ENCODE measurements at places on chromosomes 1 and 21.

GRCh38 chr1:168498956-168499687 is 44.7 kb downstream of the XCL2 start:
- DNase-seq: no peak

- no peak for DNase-seq
Measured at GRCh38 chr1:187943606-187944403, 1115.1 kb downstream of the PLA2G4A start.

DNA sequence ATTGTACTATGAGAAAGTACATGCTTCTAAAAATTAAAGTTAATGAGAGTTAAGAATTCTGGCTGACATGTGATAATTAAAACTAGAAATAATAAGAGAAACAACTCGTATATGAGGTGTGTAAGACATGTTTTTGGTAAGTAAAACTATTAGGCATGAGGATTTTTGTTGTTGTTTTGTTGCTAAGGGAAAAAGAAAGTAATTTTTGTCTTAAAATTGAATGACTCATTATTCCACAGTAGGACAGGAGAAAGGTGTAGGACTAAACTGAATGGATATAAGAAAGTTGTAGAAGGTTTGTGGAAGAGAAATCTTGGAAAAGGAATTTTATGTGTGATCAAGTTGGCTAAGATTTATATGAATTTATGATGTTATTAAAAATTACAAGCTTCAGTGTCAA is 54.8 kb downstream of the TBX19 start:
- no peak for DNase-seq

DNA sequence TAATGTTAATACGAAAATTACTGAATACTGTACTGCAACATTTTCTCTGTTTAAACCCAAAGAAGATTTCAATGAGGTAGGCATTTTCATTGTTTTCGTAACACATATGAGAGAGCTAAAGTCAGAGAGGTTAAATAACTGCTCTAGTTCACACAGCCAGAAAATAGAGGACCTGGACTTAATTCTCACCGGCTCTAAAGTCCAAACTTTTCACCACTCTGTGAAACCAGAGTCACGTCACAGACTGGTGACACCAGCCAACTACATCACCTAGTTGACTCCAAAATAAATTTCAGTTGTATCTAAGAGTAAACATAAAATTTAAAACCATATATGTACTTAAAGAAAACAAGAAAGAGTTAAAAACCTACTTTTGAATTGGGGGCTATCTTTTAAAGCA is 146.7 kb downstream of the FCRL5 start:
- DNase-seq: no peak

- no peak for DNase-seq
Measured at GRCh38 chr1:17251701-17252376, 2.9 kb downstream of the PADI3 start.

DNA sequence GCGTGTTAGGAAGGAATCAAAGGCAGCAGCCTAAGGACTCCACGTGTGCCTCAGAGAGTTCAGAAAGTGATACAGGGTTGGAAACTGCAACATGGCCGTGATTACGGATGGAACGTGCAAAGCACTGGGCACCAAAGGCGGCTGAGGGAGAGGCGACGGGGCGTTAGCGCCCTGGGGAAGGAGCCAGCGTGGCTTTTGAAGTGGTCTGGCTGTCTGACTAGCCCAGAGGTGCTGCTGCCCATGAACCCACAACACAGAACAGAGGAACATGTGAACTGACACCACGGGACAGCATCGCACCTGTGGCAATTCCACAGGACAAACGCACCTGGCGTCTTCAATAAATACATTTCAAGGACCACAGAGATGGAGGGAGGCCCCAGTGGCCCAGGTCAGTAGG is 18.0 kb upstream of the TMEM52 start:
- DNase-seq: no peak

DNA sequence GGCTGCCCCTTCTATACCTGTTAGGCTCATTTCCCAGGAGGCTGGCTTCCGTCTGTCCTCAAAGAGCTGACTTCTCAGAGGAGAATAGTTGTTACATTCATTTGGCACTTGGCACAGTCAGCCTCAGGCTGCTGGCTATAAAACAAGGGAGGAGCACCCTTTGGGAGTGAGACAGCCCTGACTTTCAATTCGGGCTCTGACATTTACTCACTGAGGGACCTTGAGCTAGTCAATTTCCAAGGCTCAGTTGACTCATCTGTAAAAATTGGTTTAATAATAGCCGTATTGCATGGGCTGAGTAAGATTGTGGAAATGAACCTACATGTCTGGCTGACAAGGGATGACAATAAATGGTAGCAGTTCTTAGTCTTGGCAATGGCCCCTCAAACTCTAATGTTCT is 13.7 kb downstream of the ALX3 start:
- DNase-seq: no peak

DNA sequence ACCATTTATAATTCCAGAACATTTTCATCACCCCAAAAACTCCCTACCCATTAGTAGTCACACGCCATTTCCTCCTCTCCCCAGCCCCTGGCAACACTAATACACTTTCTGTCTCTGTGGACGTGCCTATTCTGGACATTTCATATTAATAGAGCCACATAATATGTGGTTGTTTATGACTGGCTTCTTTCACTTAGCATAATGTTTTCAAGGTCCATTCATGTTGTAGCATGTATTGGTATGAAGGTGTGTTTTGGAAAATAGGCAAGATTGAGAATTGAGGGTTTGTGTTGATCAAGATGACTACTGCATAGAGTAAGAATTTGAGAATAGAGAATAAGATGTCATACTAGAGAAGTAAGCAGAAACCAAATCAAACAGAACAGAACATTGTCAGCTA is 67.5 kb downstream of the ZFYVE9 start:
- DNase-seq: no peak

GRCh38 chr1:204033306-204033705 is 39.6 kb upstream of the SOX13 start:
- DNase-seq: no peak

- no peak for DNase-seq
Measured at GRCh38 chr1:12135612-12136011, 31.2 kb upstream of the TNFRSF1B start.

GRCh38 chr1:232384171-232384883 is 245.6 kb downstream of the SIPA1L2 start:
- no peak for DNase-seq

DNA sequence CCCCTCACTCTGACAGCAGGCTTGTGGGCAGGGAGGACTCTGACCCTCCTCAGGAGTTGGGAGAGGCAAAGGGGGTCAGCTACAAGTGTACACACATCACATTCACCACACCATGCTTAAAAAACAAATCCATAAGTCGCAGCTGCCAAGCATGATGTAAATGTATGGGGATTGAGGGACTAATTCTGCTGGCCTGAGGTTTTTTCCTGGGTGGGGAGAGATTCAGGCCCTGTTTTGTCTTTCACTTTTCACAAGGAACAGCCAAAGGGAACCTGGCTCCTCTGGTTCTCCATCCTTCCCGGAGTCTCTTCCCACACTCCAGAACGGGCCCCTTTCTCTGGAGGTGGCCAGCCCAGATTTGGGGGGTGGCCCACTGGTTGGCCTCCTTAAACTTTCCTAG is 1.3 kb upstream of the MTARC2 start:
- DNase-seq: no peak

DNA sequence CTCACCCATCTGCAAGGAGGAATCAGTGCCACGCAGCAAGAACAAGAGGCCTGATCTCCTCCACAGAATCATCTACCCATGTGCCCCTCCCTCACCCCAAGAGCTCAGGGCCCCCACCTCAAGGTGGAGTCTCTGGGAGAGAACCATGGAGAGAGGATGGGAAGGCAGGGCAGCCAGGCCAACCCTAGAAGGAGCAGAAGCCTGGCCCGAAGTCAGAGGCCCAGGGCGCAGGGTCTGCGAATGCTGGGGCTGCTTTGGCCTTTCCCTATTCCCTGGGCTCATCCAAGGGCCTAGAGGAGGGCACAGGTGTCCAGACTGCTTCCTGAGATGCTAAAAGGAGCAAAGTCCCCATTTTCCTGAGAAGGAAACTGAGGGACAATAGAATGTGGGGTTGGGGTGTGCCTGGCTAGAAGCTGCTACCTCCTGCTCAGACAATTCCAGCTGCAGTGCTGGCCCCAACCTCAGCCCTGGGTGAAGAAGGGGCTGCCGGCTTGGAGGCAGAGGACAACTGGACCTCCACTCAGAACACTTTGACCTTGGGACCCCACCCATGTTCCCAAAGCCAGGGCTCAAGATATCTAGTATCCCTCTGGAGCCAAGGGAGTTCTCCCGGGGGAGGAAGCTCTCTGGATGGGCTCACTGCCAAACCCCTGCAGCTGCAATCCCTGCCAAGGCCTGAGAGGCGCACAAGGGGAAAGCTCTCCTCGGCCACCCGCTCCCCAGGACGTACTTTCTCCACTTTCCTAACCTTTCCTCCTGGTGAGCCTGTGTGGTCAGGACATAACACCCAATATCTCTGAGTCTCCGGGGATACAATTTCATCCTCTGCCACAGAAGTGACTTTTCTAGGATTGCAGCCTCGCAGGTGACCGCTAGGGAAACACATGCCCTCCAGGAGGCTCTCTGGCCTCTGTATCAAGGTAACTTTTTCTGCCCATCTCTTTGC is 16.6 kb upstream of the LEMD1 start:
- peak; percentile 55 for DNase-seq

GRCh38 chr1:145877923-145878486 is 7.7 kb downstream of the ANKRD35 start:
- DNase-seq: no peak

Data from hematopoietic multipotent progenitor cell (in vitro differentiated cells).